Ureter (tissue), 1 donor: ENCODE measurements at places on chromosomes 13 and 19.

- DNase-seq: no peak
Observed at GRCh38 chr13:46906405-46906804, 9.6 kb upstream of the HTR2A start.

DNA sequence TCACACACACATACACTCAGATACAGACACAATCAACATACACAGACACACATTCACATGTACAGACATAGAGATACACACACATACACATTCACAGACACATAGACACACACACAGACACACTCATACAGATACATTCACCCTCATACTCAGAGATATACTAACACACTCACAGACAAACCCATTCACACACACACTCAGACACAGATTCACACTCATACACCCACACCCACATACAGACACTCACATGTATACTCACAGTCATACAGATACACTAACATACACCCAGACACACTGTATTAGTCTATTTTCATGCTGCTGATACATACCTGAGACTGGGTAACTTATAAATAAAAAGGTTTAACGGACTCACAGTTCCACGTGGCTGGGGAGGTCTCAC, 30.8 kb downstream of the GJA3 start:
- DNase-seq: no peak

DNA sequence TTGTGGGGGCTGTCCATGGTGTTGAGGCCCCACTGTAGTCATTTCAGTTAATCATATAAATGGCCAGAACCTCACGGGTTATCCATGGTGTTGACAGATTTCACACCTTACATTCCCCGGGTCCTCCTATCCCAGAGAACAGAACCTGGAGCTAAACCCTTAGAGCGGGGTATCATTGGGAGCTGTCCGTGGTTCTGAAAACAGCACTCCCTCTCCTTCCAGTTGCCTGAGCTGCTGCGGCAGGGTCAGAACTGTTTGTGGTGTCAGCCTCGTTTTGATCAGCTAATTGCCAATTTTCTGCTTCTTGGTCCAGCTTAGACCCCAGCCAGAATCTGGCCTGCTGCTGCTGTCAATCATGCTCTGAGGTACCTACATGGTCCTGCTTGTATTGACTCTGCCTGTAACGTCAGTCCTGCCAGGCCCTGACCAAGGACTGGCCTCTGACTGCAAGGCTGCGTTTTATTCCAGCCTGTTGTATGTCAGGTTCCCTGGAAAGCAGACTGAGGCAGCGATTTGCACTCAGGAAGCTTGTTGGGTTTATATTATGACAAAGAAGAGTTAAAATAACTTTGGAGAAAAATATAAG, 55.8 kb upstream of the KCTD15 start:
- no peak for DNase-seq

- no peak for DNase-seq
Observed at GRCh38 chr19:6210091-6210490, 69.7 kb downstream of the MLLT1 start.
